Neuronal stem cell (in vitro differentiated cells): ENCODE measurements at places on chromosomes 5 and 9.

DNA sequence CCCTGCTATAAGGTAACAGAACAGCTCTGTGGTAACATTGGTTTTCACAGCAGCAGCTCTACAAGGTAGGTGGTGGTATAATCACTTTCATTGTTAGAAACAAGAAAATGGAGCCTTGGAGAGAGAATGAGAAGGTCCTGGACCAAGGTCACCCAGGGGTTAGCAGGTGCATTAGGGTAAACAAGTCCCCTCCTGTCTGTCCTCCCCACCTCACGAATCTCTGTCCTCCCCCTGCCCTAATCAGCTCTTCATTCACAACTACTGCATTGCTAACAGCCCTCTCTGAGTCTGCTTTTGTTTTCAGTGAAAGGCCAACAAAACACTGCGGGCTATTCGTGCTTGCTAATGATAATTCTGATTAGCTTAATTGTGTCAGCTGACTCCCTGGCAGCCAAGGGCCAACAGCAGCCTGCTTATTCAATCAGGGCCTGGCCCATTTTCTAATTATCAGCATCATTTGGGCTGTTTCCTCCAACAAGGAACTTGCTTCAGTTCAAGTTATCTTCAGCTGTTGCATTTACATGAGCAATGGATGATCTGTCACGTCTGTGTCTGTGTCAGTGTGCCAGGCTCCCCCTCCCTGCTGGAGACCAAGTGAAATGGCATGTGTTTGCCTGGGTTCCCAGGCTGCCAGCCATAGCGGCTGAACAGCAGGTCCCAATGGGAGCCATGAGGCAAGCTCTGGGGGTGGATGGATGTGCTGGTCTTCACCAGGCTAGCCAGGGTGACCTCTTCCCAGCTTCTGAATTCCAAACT, 56.7 kb upstream of the EQTN start:
- peak; percentile 31 for DNase-seq

DNA sequence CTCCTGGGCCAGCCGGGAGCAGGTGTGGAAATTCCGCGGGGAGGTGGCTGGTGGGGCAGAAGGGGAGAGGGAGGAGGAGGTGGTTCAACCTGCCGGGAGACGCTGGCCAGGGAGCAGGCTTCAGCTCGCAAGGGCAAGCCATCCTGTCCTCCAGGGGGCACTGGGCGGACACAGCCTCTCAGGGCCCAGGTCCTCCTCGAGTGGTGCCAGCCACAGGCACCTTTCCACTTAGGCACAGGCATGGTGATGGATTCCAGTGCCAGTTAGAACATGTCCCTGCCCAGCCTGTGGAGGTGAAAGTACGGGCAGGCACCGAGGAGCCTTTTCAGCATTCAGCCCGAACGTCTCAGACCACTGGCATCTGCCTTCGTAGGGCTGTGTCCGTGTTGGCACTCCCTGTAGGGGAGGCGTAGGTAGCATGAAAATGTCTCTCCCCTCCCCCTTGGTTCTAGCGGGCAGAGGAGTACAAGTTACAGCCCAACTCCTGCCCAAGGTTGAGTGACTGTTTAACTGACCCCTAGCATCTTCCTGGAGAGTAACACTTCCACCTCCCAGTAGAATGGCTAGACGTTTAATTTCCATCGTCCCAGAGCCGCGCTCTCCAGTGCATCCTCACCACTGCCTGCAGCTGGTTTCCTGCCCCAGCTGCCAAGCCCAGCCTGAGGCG, 48.9 kb downstream of the DAB2IP start:
- DNase-seq: peak; percentile 12

GRCh38 chr9:134602547-134603362, 38.8 kb upstream of the COL5A1 start:
- DNase-seq: no peak

- no peak for DNase-seq
These were observed 1.4 kb downstream of the NSUN2 start for GRCh38 chr5:6631441-6631840.

GRCh38 chr5:137792303-137792702, 38.1 kb upstream of the HNRNPA0 start:
- DNase-seq: no peak

DNA sequence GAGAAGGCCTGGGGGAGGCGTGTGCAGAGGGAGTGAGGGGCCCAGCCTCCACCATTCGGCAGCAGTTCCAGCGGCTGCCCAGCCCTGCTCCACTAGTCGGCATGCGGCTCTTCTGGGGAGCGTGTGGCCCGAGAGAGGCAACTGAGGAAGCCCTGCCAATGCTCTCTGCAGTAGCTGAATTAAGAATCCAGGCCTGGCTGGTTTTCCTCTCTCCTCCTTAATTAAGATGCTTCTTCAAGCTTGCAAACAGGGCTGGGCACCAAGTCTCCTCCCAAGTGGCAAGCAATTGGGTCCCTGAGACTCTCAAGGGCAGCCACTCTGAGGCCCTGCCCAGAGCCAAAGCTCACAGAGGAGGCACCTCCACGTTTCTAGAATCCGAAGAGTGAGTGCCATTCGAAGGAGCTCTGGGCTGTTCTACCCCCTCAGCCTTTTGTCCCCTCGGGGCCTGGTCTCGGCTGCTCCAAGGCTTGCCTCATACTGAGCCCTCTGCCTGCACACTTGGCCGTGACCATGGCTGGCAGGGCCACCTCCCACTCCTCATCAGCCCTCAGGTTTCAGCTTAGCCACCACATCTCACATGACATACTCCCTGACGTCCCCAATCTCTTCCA, 75.4 kb upstream of the LRRTM2 start:
- no peak for DNase-seq

GRCh38 chr5:13189532-13189931, 755.0 kb downstream of the DNAH5 start:
- no peak for DNase-seq

DNA sequence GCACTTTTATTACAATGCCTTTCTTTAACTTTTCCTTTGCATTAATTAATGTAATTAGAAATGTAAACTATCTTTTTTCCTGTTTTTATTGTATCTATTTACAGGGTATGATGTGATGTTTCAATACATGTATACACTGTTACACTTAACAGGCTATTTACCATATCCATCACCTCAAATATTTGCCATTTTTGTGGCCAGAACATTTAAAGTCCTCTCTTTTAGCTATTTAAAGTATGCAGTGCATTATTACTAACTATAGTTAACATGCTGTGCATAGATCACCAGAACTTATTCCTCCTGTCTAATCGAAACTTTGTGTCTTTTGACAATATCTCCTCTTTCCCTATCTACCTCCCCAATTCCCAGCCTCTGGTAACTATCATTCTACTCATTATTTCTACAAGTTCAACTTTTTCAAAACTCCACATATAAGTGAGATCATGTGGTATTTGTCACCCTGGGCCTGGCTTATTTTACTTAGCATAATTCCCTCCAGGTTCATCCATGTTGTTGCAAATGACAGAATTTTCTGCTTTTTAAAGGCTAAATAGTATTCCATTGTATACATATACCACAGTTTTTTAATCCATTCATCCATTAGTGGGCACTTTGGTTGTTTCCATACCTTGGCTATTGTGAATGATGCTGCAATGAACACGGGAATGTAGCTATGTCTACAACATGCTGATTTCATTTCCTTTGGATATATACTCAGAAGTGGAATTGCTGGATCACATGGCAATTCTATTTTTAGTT, 32.8 kb downstream of the OR2K2 start:
- no peak for DNase-seq

- DNase-seq: no peak
These were observed 161.0 kb downstream of the ISL1 start for GRCh38 chr5:51544031-51544785.

- no peak for DNase-seq
These were observed 50.2 kb upstream of the LMX1B start for GRCh38 chr9:126563556-126563955.

DNA sequence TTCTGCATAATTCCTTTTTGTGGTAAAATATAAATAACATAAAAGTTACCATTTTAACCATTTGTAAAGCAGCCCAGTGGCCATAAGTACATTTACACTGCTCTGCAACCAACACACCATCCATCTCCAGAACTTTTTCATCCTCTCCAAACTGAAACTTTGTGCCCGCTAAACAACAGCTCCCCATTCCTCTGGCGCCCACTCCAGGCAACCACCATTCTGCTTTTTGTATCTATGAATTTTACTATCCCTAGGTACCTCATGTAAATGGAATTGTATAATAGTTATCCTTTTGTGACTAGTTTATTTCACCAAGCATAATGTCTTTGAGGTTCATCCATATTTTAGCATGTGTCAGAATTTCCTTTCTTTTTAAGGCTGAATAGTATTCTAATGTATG, 141.1 kb downstream of the DMXL1 start:
- no peak for DNase-seq

GRCh38 chr9:120256146-120256545, 323.8 kb downstream of the CDK5RAP2 start:
- no peak for DNase-seq

DNA sequence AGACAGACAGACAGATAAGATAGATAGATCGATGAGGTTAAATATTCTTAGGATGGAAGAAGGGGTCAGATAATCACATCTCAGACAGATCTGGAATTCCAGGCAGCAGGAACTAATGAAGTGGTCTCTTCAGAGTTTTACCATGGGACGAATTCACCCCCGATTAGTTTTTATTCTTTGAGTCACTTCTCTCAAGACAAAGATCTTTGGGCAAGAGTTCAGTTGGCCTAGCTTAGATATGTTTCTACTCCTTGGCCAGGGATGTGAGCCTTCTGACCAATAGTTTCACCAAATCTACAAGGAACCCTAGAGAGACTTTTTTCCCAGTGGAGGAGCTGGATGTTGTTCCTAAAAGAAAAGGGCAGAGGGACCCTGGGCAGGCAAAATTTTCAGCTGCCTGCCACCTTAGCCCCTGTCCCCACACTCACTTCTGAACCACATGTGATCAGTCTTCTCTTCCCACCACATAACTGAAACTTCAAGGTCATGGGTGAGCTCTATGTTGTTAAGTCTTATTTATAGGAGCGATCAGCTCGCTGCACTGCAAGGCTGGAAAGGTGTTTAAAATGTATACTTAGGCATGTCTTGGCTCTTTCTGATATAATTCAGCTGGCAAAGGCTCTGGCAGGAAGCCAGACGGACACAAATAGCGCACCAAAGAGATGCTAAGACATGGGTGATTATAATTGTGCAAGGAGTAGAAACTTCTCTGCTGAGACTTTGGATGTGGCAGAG, 132.9 kb downstream of the PALM2AKAP2 start:
- no peak for DNase-seq

GRCh38 chr5:111934511-111934910, 177.5 kb upstream of the NREP start:
- DNase-seq: no peak

- no peak for DNase-seq
These were observed 282.2 kb upstream of the FAM174A start for GRCh38 chr5:100252944-100253343.

GRCh38 chr5:121863753-121864285, 12.1 kb downstream of the FTMT start:
- DNase-seq: no peak

- no peak for DNase-seq
These were observed 7.2 kb downstream of the SPATA31E1 start for GRCh38 chr9:87889882-87890252.

- no peak for DNase-seq
These were observed 214.8 kb downstream of the AOPEP start for GRCh38 chr9:94941211-94941875.

DNA sequence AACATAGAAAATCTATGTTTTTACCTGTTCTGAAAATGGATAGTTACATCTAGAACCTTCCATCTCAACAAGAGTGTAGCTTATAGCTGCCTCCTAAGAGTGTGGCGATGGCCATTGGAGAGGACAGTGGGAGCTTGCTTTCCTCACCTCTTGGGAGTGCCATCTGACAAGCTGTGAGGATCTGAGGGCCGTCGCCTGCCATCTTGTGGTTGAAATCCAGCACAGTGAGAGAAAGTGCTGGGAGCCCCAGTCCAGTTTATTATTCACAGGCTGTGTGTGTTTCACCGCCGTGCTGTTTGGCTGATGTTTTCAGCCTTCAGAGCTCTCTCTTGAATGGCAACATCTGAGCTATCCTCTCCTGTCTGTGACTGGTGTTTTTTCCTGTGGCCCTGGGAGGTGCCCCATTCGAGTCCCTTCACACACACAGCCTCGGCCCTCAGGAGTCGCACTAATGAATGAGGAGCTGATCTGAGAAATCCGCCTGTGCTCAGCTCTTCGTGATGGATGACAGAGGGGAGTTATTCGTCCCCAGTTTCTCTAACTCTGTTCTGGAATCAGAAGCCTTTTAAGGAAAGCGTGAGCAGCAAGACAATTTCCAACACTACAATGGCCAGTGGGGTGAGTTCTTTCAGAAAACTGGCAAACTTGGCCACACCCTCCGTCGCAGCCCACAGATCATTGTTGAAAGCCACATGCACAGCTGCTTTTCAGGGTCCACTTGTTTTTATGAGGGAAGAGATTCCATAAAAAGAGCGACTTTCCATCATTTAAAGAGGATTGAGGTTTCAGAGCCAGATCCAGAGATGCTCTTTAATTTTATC, 170.3 kb downstream of the PDZD2 start:
- peak; percentile 67 for DNase-seq

- no peak for DNase-seq
These were observed 258.4 kb upstream of the CCNH start for GRCh38 chr5:87671146-87671545.

DNA sequence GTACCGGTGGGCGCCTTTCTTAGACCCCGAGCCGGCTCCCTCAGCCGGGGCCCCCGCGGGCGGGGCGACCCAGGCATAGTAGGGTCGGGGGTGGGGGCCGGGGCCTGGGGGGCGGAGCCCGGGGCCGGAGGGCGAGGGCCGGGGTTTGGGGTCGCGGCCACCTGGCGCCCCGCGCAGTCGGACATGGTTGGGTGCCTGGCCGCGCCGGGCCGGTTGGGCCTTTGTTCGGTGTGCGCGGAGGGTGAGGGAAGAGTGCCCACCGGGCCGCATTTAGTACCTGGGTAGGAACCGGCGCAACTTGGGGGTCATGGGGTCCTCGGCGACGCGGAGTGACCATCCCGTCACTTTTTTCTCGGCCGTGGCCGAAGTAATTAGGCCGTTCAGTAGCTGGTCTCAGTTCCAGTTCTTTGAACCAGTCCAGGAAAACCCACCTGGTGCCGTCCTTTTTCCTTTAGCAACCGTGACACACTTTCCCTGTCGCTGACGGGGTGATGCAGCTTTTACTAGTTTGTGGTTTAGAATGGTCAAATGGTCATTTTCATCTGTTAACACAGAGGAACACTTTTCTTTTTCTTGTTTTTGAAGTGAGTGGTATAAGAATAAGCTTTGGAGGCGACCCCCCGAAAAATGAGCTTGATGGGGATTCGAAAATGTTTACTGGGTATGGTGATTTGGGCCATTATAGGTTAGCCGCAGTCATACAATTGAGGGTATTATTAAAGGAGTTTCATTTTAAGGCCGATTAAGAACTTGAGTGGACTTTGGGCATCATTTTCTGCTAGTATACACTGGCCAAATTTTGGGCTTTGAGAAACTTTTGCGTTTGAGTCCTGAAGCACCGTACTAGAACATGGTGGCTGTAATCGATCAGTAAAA, 589 bp downstream of the CKS2 start:
- DNase-seq: no peak
